ENCODE measurements at places on chromosomes 11 and 22.
A peak's percentile ranks its signal among the peaks of the same experiment; 100 is the strongest.

DNA sequence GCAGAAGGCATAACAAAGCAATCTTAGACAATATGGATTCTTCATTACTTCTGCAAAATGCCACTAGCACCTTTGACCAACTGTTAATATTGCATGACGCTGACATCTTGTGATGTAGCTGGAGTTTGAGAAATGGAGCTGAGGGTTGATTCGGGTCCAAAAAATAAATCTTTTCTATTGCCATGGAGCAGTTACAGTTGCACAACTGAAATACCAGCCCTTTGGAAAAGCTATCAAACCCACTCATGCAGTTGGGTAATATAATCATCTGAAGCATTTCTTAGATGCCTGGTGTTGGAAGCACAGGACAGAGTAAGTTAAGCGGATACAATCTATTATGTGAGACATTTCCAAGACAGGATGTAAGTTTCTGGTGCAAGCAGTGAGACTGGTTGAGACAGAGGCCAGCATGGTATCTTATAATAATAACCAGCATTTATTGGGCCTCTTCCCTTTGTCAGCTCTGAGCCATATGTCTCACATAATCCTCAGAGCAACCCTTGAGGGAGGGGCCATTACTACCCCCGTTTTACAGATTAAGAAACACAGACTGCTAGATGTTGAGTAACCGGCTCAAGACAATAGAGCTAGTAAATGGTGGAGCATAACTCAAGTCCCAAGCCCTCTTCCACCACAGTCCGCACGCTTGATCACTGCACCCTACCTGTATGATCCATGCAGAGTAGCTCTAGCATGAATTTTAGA is 74.9 kb upstream of the CAPRIN1 start:
- no peak for DNase-seq

DNA sequence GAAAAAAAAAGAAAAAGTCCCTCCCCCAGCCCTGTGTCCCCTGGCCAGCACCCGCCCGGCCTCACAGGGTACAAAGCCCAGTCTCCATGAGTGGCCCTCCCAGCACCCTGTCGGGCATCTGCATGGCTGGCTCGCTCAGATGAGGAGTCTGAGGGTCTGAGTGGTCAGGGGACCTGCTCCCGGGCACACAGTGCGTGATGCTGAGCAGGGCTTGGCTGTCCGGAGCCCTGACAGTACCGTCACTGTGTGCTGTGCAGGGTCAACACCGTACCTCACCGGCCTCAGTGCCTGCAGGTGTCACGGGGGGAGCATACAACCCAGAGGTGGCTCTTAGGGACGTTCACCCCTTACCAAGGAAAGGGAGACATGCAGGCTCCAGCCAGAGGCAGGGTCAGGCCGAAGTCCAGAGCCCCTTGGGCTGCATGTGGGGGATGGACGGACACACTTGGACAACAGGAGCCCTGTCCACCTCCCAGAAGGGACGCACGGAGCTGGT is 3.6 kb upstream of the PLXNB2 start:
- no peak for DNase-seq

DNA sequence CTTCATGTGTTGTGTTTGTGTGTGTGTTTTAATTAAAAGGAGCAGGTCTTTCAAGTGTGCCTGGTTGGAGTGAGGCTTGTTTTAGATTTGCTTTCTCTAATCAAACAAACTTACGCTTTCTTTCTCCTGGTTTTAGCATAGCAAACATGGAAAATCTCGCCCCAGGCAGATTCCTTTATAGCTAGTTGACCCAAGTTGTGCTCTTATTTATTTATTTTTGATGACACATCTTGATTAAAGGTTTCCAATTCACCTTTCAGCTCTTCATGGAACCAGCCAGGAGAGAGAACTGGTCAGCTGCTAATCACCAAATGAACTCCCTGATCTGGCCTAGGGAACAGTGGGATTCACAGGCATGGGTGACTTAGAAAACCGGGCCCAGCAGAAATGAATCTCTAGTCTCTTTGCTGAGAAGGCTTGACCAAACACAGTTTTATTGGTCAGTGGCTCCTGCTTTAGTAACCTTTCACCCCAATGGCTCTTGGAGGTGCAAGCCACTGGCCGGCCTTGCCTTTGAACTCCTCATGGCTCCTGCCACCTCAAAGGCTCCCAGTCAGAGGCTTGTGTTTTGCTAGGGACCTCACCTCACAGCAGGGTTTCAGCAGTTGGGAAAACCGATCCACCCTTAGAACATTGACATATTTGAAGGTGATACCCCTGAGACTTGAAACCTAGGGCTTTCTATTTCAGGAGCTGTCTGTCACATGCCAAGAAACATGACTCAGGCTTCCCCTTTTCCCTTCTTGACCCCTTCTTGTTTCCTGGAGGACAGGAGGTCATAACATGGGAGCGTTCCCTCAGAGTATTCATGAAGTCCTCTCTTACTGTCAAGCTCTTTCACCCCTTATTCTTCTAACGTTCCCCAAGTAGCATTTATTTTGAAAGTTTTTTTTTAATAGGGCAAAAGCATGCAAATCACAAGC is 48.8 kb downstream of the EXT2 start:
- DNase-seq: no peak

- DNase-seq: no peak
Observed at GRCh38 chr11:35272391-35272902, 133.5 kb downstream of the CD44 start.

DNA sequence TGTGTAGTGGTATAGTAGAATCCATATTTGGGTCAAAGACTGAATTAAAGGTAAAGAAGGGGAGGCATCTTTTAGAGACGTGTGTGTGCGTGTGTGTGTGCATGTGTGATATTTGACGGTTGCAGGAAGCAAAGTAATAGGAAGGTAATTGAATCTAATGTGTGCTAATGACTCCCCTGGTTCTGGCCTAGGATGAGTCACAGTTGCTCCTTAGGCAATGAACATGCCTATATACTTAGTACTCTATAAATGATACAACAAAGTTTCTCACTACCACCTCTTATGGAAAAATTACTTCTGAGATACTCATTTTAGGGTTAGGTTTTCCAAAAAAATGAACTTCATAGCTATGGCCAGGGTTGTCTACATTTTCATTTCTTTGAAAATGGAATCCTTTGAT is 409.6 kb downstream of the GUCY1A2 start:
- DNase-seq: no peak

GRCh38 chr11:13224324-13224723 is 53.3 kb upstream of the BMAL1 start:
- no peak for DNase-seq

DNA sequence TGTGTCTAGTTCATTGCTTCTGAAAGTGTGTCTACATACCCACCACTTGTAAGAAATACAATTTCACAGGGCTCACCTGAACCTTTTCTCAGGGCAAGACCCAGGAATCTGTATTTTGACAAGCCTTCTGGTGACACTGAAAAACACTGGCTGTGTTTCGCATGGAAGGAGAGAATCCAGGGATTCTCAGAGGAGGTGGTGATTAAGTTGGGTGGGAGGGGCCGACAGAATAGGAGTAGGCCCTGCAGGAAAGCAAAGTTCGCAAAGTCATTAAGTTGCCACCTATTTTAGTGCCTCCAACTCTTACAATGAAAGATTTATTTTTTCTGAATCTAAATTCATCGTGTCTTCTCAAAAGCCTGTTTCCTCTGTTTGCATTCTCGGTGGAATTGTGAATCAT is 186.8 kb downstream of the FAT3 start:
- no peak for DNase-seq

GRCh38 chr11:6632116-6633073 is 13.2 kb upstream of the TPP1 start:
- DNase-seq: no peak

GRCh38 chr11:820655-821511 is 2.2 kb downstream of the PNPLA2 start:
- DNase-seq: peak; percentile 77

DNA sequence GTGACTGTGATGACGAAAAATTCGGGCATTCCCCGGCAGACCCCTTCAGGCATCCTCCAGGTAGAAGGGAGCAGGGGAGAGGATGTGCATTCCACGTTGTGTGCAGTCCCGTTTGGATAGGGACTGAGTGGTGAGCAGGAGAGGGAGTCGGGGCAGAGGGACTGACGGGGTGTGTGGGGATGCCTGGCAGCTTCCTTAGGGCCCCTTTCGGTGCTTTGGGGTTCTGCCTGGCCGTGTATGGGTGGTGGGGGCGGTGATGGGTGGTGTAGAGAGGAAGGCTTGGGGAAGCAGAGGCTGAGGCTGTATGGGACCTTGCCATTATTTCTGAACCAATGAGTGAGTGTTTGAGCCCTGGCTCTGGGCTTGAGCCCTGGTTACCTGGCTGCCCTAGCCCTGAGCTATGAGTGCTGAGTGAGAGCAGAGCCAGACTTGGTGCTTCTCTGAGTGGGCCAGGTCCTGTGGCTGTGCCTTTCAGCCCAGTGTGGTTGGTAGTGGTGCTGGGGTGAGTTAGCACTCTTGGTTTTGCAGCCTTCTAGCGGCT is 914 bp downstream of the INPPL1 start:
- peak; percentile 12 for DNase-seq

DNA sequence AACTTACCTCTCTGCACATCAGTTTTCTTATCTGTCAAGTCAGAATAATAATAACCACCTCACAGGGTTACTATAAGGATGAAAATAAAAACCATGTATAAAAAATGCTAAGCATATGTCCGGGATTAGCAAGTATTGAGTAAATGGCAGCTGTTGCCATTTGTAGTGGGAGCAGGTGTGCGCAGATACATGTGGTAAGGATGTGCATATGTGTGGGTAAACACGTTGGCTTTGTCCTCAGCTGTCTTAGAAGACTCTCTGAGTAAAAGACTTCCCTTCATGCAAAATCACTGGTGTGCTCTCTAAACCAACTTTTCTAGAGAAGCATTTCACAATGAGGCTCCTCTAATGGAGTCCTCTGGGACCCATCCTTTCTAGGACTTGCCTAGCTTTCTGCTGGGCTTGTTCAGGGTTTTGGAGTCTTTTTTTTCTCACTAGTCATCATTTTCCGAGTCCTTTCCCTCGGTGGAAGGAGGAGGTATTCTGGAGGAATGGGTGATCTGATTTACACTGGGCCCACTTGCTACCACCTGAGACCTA is 62.4 kb downstream of the NELL1 start:
- DNase-seq: no peak

- no peak for DNase-seq
Observed at GRCh38 chr22:42962295-42963230, 52.4 kb downstream of the PACSIN2 start.

GRCh38 chr22:50009765-50010675 is 2.5 kb downstream of the IL17REL start:
- no peak for DNase-seq

- no peak for DNase-seq
Observed at GRCh38 chr11:99069856-99070444, 49.2 kb downstream of the CNTN5 start.

- peak; percentile 62 for DNase-seq
Observed at GRCh38 chr22:38754751-38755154, 1.0 kb downstream of the SUN2 start.

DNA sequence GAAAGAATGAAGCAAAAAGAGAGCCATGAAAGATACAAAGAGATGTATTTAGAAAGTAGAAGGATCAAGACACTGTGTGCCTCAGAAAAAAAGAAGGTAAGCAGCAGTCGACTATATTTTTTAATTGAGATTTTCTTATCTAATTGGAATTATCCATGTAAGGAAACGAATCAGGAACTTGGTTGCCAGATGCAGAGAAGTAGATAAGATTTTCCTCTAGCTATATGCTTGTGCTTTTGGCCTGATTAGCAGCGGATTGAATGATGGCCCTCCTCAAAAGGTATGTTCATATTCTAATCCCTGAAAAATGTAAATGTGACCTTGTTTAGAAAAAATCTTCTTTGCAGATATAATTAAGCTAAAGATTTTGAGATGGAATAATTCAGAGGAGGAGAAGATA is 43.9 kb upstream of the CARD18 start:
- no peak for DNase-seq

GRCh38 chr22:49100316-49100715 is 727.4 kb downstream of the BRD1 start:
- DNase-seq: no peak

GRCh38 chr11:62882431-62882749 is 1.7 kb downstream of the SLC3A2 start:
- DNase-seq: no peak

DNA sequence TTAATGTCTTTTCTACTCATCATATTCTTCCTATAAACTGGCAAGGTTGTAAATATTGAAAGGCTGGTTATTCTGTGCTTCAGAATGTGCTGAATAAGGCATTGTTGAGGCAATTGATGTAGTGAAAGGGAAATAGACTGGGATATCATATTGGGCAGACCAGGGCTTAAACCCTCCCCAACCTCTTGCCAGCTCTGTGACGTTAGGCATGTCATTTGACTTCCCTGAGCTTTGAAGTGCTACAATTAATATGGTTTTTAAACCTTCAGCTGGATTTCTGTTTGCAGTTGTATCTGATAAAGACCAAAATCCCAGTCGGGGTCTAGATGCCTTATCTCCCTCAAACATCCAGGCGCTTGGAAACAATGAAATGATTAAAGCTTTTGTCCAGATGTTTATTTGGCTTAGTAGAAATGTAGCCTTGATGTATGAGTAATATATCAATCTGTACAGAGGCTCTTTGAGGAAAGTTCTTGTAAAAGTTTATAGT is 208.1 kb downstream of the DBX1 start:
- no peak for DNase-seq

DNA sequence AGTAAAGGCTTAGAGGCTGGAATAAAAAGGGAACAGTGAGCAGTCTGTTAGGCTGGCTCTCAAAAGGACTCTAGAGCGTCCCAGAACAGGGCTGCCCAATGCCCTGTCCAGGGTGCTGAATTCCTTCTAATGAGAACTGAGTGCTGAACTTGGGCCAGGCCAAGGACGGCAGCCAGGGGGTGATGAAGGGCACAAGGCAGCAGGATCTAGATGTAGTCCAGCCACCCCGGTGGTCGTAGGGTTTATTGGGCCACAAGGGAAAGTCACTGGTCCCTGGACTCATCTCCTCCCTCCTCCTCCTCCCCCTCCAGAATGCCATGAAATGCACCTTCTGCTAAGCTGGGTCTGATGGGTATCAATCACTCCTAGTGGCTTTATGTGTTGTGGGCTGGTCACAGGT is 19.2 kb downstream of the NPTXR start:
- peak; percentile 60 for DNase-seq

GRCh38 chr11:131677828-131678470 is 307.5 kb downstream of the NTM start:
- DNase-seq: no peak

GRCh38 chr11:45182902-45183301 is 36.5 kb downstream of the PRDM11 start:
- DNase-seq: no peak

- DNase-seq: no peak
Observed at GRCh38 chr11:120556797-120557196, 45.2 kb downstream of the GRIK4 start.

- DNase-seq: no peak
Observed at GRCh38 chr11:26045082-26045481, 286.8 kb upstream of the ANO3 start.

- no peak for DNase-seq
Observed at GRCh38 chr11:94851864-94852636, 83.9 kb downstream of the AMOTL1 start.

- no peak for DNase-seq
Observed at GRCh38 chr11:111172321-111172862, 73.1 kb upstream of the POU2AF2 start.

GRCh38 chr11:57248780-57249383 is 11.8 kb upstream of the APLNR start:
- no peak for DNase-seq

- DNase-seq: no peak
Observed at GRCh38 chr11:14237444-14237961, 121.5 kb downstream of the RRAS2 start.

Data from frontal cortex (tissue), 4 donors.